Cardiac muscle cell (in vitro differentiated cells and primary cell): ENCODE measurements at places on chromosomes 6 and 20.

DNA sequence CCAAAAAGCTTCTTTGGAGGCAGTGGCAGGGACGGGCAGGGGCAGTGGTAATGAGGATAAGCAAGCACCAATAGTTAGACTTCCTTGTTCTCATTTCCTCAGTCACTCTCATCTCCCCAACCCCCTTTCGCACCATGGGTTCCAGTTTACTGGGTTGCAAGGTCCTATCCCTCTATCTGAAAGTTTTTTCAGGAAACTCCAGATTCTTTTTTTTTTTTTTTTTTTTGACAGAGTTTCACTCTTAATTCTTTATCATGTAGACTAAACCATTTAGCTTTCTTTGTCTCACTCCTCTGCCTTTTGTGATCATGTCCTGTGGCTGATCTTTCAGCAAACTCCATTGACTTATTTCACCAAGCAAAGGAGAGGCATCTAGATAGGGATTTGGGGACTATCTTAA is 51.4 kb upstream of the GMDS start:
- no peak for DNase-seq

DNA sequence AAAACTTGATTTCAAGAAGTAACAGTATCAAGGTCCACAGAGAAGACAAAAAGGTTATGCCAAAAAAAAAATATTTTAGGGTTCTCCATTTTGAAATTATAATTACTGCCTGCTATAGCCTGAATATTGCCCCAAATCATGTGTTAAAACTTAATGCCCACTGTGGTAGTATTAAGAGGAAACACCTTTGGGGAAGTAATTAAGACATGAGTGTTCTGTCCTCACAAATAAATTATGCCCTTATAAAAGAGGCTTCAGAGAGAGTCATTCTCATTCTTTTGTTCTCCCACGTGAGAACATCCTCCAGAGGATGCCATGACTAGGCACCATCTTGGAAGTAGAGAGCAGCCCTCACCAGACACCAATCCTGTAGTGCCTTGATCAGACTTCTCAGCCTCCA is 66.2 kb downstream of the GMDS start:
- no peak for DNase-seq

- DNase-seq, result no peak
These were observed 137.6 kb downstream of the MRPL14 start for GRCh38 chr6:43989581-43990146.

GRCh38 chr6:132972971-132973370 is 158.6 kb downstream of the RPS12 start:
- DNase-seq, result no peak

GRCh38 chr6:25173951-25174474 is 105.2 kb upstream of the CARMIL1 start:
- DNase-seq, result peak; percentile 94

GRCh38 chr6:32879691-32880090 is 25.7 kb downstream of the PSMB9 start:
- DNase-seq, result no peak

- peak; percentile 83 for DNase-seq
These were observed 24.6 kb upstream of the GATA5 start for GRCh38 chr20:62500237-62500864.

DNA sequence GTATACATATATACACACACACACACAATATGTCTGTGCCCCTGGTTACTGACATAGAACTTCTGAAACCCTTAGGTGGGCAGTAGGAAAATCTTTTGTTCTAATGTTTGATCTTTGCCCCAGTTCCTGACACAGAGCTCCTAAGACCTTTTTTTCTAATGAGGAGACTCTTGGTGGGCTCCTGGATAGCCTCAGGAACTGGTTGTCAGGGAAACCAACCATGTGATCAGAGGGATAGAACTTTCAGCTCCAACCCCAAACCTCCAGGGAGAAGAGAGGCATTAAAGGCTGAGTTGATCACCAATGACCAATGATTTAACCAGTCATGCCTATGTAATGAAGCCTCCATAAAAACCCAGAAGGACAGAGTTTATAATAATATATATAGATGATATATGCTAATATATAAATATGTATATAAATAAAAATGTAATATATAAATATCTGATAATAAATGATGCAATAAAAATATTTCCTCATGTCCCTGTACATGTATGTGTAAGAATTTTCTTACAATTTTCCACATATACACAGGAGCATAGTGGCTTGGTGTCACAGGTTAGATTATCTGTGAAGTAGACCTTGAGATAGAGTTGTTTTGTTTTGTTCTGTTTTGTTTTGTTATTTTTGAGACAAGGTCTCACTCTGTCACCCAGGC is 93.3 kb downstream of the GPX5 start:
- DNase-seq, result no peak

- no peak for DNase-seq
These were observed 383.3 kb downstream of the TAF4 start for GRCh38 chr20:61682114-61682995.

GRCh38 chr20:43842126-43843020 is 72.3 kb upstream of the TOX2 start:
- no peak for DNase-seq

GRCh38 chr20:52291109-52291508 is 99.5 kb upstream of the ZFP64 start:
- no peak for DNase-seq

- no peak for DNase-seq
These were observed 103.8 kb downstream of the RNASET2 start for GRCh38 chr6:166852451-166852975.

DNA sequence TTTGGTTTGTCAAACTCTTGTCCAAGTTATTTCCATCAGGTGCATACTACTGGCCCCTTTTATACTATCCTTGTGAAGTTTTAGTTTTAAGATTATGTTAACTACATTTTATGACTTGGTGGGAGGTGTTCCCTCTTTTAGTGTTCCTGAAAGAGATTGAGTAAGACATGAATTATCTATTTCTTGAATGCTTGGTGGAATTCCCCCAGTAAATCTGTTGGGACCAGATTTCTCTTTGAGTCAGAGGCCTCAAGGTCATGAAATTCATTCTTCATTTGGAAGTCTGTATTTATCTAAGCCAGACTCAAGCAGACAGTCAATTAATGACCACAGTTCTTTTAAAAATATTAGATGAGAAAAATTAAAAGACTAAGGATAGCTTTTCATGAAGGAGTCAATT is 81.3 kb downstream of the MOXD1 start:
- peak; percentile 45 for DNase-seq

DNA sequence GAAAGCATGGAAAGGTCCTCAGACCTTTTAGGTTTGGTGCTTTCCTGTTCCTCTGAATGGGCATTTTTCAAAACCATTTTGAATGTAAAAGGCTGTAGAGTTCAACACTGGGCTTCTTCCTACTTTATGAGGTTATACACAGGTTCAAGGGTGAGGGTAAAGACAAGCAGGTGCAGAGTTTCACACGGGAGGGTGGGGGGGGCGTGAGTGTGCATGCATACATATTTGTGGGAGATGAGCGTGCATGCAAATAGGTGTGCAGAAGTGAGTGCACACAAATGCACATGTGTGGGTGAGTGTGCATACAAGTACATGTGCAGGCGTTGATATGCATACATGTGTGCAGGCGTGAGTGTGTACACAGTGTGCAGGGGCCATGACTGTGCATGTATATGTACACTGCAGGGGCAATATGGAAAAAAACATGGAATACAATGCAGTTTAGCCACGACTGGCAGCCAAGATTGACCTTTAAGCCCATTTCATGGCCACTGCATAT is 183.1 kb downstream of the GMPR start:
- no peak for DNase-seq

DNA sequence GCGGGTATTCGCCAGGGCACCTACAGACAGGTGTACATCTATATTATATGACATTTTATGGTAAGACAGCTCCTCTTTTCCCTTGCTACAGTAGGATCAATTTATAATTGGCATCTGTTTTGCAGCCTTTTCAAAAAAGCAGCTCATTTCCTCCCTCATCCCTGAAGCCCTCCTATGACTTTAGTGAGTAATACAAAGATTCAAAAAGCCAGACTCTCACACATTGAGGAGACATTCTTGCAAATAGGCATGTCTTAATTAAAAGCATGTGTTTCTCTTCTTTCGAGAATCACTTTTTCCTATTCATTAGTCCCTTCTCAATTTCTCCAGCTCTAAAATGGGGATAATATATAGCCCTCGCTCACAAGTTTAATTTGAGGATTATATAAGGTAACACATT is 283.4 kb downstream of the TBC1D7 start:
- DNase-seq, result no peak

DNA sequence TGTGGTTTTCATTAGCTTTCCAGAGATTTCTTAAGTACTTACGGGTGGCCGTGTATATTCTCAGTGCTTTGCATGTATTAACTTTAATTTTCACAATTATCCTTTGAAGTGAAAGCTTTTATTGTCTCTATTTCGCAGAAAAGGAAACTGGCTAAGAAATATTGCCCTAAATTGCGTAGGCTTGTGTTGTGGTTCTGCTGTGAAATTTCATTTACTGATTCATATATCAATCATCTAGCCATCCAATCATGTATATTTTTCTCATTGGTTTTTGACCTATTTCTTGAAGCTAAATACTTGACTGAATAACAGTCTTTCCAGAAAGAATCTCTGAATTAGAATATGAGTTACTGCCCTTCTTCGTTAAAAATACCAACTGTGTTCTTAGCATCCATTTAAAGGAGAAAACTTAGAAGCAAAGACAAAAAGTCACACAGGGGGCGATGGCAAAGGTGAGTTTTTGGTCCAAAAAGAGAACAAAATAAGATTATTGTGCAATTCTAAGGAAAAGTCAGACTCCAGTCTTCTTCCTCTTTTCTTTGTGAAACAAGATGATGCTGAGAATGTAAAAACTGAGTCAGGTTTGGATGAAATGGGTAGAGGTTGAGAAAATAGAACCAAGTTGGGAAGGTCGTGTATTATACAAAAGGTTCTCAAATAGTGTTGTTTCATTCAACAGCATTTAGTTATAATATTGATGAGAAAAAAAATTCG is 1.4 kb downstream of the CYB5R4 start:
- DNase-seq, result no peak

DNA sequence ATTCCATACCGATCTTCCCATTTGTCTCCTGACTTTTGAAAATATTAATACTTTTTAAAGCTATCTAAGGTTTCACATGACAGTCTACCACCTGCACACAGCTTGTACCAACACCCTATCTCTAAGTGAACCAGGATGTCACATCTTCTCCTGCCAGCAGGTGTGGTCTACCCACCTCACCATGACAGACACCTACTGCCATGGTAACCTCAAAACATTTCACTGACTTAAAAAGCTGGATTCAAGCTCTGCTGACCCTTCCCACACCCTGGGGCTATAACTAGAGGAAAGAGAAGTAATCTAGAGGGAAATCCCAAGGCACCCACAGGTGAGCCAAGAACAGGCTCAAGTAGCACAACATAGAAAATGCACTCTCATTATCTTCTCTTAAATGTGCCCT is 1.2 kb downstream of the SLC17A3 start:
- no peak for DNase-seq

- no peak for DNase-seq
These were observed 1067.5 kb upstream of the MAP3K7 start for GRCh38 chr6:91654357-91654756.

DNA sequence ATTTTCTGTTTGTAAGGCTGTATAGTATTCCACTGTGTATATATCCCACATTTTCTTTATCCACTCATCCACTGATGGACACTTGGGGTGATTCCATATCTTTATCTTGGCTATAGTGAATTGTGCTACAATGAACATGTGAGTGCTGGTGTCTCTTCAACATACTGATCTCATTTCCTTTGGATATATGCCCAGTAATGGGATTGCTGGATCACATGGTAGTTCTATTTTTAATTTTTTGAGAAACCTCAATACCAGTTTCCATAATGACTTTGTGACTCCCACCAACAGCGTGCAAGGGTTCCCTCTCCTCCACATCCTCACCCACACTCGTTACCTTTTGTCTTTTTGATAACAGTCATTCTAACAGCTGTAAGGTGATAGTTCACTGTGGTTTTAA is 166.0 kb downstream of the ARHGAP18 start:
- DNase-seq, result peak; percentile 20

DNA sequence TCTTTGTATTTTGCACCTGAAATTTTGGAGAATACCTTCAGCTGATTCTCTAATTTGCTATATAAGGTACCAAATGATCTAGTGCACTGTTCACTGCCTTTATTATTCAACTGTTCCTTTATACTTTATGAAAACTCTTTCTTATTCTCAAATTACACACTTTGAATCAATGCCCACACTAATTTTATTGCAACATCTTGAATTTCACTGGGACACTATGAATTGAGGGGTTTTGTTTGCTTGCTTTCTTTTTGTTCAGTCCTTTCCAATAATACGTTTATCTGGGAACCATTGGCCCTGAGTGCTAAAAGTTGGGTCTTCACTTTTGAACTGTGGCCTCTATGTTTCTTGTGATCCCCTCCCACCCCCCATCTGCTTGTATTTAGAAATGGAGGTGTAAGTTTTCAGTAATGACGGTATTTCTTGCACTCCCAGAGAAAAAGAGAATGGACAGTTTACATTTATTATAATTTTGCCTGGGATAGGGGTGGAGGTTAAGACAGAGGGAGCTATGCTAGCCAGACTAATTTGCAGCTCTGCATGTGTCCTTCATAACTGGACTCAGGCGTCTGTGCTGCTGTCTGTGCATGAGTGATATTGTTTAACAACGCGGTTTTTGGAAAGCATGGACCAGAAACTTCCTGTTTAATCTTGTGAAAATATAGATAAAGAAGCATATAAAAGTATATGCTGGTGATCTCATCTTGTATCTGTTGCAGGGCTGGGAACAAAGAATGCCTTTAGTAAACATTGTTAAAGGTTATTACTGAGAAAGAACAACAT is 98.1 kb downstream of the DNAH8 start:
- no peak for DNase-seq

DNA sequence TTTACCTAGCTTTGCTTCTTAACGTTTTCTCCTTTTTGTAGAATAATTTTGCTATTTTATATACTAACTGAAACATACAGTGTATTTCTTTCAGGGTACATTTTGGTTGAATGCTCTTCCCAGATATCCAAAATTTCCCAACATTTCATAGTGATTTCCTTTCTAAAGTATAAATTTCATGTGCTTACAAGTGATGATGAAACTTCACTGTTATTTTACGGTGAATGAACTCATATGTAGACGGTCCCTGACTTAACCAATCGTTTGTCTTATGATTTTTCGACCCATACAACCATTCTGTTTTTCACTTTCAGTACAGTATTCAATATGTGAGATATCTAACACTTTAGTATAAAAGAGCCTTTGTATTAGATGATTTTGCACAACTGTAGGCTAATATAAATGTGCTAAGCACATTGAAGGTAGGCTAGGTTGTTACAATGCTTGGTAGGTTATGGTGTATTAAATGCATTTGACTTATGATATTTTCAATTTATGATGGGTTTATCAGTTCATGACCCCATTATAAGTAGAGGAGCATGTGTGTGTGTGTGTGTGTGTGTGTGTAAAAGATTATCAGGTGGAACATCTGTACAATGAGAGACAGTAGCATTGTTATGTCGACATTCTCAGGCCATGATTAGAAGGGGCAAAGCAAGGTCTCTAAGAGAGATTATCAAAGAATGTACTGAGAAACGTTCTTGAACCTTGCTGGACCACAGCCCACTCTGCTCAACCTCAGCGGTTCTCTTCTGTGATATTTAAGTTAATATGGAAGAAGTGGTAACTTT is 20.9 kb downstream of the HIVEP1 start:
- DNase-seq, result no peak

GRCh38 chr20:39910536-39910935 is 778.5 kb downstream of the MAFB start:
- DNase-seq, result no peak

- DNase-seq, result peak; percentile 63
These were observed 2.3 kb downstream of the E2F3 start for GRCh38 chr6:20403766-20404640.
